Fibroblast of skin of right quadriceps (primary cell): ENCODE measurements at places on chromosomes 7 and 10.

DNA sequence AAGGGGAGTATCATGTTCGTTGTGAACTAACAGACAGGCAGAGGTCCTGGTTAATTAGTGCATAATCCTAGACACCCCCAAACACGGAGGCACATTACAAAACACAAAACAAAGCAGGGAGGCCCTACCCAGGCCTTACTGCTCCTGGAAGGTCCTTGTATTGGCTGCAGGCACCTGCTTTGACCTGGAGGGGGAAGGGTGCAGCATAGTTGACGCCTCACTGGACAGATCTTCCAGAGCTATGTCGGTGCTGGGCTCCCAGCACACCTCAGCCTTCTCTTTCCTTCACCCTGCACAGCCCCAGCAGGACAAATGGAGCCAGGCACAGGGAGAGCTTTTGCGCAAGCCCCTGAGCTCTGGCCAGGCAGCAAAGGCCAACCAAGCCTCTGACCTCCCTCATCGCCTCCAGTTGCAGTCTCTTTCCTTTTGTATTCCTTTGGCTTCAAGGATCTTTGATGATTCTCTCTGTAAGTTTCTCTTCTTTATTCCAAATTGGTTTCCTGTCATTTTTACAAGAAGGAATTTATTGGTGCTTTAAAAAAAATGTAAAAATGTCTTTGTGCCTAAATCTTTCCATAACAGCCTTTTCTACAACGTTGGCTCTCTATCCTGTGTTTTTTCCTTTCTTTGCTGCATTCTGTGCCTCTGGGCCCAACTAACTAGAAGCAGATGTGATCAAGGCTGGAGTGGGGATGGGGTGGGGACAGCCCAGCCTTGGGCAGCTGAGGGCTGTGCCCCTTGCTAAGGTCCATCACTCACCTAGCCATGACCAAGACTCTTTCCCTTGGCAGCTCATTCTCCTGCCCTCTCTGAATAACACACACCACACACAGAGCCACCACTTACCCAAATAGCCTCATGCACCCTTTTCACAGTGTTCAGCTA lies 317.1 kb upstream of the NPVF start:
- DNase-seq, result no peak

DNA sequence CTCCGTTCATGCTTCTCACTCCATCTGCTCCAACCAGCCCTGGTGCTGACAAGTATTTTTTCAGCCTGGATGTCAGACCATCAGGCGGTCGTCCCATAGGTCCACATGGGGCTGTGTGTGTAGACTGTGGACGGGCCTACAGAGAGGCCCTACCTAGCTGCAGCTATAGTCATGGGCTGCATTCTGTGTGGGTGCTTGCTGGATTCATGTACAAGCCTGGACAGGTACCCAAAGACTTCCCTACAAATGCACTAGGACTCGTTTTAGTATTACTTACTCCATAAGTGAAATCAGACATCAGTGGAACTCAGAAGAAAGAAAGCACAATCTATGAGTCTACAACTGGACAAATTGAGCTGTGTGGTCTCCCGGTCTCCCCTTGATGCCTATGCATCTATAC lies 146.8 kb downstream of the PKD1L1 start:
- no peak for DNase-seq

GRCh38 chr7:48245751-48246472 lies 74.7 kb downstream of the ABCA13 start:
- no peak for DNase-seq

DNA sequence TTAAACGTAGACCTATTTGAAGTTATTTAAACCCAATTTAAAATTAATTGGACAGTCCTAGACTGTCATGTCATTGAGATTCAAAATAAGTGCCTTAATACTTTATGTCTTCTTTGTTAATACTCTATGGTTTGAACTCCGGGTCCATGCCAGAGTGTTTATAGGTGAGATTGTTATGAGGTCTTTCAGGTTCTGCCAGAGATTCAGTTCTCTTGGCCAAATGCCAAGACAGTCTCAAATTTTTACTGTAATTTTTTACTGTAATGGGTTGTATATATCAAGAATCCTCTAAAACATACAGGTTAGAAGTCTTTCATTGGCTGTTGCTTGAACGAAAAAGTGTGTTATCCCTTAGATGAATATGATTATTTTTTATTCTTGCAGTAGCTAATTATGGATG lies 3.9 kb downstream of the ADD3 start:
- no peak for DNase-seq

GRCh38 chr10:14491811-14492210 lies 161.1 kb upstream of the FRMD4A start:
- DNase-seq, result no peak

DNA sequence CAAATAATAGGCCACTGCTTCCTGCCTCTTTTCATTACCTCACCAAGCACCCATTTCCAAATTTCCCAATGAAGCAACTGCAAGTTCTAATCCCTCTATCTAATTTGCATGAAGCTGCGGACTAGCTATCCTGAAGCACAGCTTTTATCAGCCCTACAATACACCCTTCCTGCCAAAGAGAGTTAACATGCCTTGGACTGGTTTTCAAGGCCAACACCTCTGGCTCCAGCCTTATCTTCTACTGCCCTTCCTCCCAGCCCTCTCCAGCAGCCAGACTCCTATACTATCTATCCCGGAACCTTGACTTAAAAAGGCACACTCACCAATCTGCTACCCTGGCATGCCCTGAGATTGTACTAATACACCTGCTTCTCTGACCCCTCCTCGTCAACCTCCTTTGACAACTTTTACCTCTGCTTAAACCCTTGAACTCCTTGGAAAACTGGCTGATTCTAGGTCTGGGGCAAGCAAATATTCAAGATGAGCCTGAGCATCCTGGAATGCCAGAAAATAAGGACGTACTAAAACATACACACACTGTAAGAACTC lies 73.4 kb downstream of the SGMS1 start:
- DNase-seq, result no peak

- no peak for DNase-seq
Measured at GRCh38 chr7:30149640-30150272, 15.0 kb downstream of the MTURN start.

DNA sequence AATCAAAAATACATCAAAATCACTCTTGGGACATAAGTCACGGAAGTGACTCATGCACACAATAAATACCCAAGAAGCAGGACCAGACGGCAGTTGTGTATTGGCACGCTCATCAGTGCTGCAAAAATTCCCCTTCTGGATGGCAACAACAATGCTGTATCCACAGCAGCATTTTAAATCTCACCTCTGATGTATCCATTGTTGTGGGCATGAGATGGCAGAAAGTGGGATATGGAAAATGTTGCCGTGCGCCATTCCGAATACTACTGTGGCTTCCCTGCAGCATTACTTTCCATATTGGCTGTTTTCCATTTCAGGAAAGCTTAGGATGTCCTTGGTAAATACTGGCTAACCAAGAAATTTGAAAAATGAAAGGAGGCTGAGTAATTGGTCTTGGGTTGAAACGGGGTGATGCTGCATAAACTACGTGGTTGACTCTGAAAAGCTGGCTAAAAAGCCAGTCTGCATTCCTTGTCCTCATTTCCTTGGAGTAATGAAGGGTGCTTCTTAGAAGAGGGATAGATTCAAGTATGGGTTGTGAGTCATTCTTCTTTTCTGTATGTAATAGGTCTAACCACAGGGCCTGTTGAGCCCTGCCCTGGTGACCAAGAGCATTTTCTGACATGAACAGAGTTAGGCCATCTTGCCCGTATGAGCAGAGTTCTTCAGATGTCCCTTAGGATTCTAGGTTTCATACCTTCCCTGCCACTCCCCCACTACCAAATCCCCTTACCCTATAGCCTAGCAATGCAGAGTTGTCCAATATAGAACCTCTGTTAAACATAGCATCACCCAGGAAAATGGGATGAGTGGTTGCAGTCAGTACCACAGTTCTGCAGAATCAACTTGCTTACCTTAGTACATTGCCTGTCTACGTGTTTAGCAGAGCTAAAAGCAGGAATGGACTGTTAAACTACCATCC lies 36.3 kb upstream of the TOMM7 start:
- peak; percentile 97 for DNase-seq

DNA sequence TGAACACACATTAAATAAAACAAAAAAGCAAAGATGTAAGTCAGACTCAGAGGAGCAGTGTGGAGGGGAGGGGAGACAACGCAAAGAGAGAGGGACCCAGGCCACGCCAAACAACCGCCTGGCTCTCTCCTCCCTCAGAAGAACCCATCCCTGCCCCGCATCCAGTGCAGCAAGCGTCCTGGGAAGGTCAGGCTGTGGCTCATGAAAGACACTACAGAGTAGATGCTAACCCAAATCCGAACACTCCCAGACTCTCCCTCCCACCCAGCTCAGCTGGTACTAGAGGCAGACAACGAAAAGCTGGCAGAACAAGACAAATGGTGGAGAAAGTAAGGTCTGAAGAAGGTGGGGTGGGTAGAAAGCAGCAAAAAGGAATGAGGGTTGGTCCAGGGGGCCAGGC lies 39.0 kb downstream of the KCNMA1 start:
- no peak for DNase-seq

- no peak for DNase-seq
Measured at GRCh38 chr10:71719464-71720201, at the start of gene C10orf105. C10orf105 (minus strand) TSS chr10:71719778; CDS start chr10:71716337, 3,441 bp downstream.

DNA sequence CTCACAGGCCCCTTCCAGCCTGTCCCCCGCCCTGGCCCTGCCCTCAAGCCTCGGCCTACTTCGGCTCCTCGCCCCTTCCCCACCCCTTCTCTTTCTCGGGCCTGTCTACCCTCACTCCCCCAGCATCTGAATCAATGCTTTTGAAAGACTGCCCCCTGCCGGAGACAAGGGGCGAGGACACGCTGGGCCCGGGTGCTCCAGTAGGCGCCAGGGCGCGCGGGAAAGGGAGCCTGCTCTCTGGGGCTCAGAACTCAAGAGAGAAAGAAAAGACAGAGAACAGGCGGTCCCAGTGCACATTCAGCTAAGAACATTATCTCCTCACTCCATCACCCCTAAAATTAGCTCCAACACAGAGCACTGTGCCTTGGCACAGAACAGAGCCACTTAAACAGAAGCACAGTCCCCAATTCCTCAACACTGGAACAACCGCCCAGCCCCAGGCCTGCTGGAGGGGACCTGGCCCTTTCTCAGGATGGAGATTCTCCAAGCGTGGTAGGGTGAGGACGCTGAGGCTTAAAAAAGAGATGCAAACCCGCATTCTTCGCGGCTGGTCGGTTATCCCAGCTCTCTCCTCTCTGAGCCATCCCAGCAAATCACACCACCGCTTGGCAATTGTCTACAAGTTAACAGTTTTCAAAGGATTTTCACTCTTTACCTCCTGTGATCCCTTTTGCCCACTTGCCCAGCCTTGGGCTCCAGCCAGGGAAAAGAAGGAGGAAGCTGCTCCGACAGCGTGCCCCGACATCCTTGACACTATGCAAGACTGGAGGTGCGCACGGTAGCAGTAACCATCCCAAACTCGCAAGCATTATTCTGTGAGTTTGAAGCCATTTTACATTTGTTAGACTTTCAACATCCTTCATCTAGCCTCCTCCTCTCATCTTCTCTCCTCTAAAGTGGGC lies 2.1 kb downstream of the GIGYF1 start:
- DNase-seq, result peak; percentile 66

DNA sequence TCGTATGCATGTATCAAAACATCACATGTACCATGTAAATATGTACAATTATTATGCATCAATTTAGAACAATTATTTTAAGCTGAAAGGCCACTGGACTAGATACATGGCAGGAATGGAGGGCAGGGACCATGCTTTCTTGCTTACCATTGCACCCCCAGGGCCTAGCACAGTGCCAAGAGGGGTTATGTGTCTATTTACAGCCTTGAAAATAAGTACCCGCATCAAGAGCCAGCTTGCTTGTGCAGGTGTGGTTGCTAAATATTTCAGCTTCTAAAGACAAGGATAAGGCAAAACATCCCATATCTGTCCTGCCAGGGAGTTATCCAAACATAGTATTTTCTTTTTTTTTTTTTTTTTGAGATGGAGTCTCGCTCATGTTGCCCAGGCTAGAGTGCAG lies 14.7 kb upstream of the OAT start:
- DNase-seq, result no peak

DNA sequence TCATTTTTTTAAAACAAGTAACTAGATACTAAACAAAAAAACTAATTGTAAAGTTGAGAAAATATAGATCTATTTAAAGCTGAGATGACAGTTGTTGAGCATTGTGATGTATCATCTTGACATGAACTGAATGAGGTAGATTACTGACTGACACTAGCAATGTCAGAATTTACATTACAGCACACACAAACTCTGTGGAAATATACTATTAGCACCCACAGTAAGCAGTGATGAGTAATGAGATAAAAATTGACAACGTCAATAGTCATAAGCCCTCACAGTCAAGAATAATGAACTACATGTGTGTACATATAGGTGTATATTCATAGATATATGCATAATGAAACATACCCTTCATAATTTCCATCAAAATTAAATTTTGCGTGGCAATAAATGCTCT lies 368.4 kb downstream of the TFEC start:
- DNase-seq, result peak; percentile 76

GRCh38 chr10:93554760-93555432 lies 11.6 kb upstream of the FFAR4 start:
- DNase-seq, result peak; percentile 50

DNA sequence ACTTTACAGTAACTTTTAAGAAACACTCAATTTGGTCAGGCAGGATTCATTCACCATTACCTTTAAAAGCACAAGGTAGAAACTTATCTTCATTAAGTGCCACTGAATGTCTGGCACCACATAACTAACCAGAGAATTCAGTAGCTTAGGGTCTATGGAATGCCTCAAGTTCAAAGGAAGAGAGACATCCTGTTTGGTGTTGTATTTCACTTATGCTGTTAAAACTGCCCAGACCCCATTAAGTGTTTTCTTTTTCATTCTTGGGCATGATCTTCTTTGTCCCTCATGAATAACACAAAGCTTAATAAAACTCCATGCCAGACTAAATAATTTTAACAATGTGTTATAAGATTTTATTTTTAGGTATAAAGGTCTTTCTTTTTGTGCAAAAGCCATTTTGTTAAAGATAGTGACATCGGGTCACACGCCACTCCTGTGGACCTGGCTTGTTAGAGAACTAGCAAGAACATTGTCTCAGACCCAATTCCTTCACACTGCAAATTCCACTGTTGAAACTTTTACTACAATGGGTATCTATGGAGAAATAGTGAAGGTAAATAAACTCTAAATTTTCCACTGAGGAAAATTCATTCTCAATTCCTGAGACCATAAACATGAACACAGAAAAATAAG lies 221.0 kb downstream of the TWIST1 start:
- peak; percentile 20 for DNase-seq

DNA sequence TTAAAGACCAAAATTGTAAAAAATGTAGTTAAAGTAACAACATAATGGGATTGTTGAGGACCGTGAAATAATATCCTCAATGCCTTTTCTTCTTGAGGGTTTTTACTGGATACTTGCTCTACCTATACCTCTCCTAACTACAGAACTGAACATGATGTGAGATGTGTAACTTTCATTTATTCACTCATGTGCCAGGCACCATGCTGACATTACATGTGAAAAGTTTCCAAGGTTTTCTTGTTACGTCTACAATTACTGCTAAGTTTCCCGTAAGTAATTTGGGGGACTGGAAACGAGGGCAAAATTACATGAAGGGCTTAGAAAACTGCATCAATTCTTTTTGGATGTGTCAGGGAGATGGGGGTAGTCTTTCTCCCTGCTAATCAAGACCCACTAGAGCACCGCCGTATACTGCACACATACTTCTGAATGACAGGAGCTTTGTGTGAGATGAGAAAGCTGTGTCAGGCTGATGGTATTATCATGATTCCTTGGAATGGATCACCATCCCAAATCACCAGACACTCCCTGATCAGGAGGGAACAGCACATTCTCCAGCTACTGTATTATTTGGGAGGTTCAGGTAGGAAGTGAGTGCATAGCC lies 41.8 kb downstream of the PTPRZ1 start:
- DNase-seq, result no peak
